ENCODE measurements at places on chromosomes 12 and 14. TPM values are rescaled to one million over a fixed set of nuclear protein-coding genes. Genes with fewer than 3 reads are reported as not detected.

The B4GALNT3 gene
- 11.6 TPM for total RNA-seq

The SPX gene
- total RNA-seq: 8.3 TPM

The CCDC196 gene
- not detected for total RNA-seq

The APOLD1 gene
- 2.0 TPM for total RNA-seq

The FAM181A gene
- 0.99 TPM for total RNA-seq

The RD3L gene
- total RNA-seq: not detected

The ADGRD1 gene
- total RNA-seq: not detected

The OTX2 gene
- total RNA-seq: not detected

The LACRT gene
- total RNA-seq: not detected

The RPL10L gene
- not detected for total RNA-seq

The GALNT16 gene
- 0.07 TPM for total RNA-seq

The MYBPC1 gene
- total RNA-seq: not detected

The CPNE6 gene
- not detected for total RNA-seq

Measured in airway epithelial cell (primary cell).